GM04503 (cell line): ENCODE measurements at places on chromosomes 7 and 10.

DNA sequence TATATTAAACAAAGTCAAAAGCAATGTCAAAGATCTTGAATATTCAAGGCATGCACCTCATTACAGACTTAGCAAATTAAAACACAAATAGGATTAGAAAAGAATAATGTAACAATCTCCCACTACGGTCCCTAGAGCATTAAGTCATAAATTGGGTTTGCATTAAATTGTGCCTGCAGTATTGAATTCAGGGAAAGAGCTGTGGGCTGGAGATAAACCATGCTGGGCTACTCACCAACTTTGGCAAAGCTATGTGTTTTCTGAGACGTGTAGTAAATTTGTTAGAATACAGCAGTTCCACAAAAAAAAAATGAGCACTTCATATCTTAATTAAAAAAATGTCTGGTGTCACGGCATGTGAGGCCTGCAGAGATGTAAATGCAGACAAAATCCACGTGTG is 241.6 kb downstream of the SNX10 start:
- no peak for DNase-seq

GRCh38 chr10:98039690-98040381 is 9.4 kb upstream of the CRTAC1 start:
- DNase-seq, result no peak

- peak; percentile 39 for DNase-seq
Observed at GRCh38 chr7:134789967-134790685, 10.7 kb downstream of the CALD1 start.

DNA sequence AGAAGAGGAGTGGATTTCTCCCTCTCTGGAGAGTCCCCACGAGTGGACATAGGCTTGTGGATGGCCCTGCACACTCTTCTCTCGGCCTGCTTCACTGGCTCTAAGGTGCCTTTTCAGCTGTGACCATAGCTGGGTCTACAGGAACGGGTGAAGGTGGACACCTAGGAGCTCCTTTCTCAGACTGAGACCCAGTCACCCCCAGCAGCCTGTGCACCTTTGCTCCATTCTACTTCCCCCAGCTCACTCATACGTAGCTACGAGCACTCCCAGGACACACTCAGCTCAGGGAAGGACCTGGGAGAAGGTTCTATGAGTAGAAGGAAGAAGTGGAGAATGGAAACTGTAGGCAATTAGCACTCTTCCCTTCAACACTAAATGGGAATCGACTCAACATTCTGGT is 272.0 kb upstream of the KLF6 start:
- no peak for DNase-seq

- no peak for DNase-seq
Observed at GRCh38 chr10:71457908-71458307, 61.2 kb downstream of the CDH23 start.
